ENCODE measurements at places on chromosomes 4 and X. TPM values are rescaled to one million over a fixed set of nuclear protein-coding genes. Genes with fewer than 3 reads are reported as not detected.

VCX gene
- not detected for total RNA-seq

SPANXB1 gene
- not detected for total RNA-seq

GABRB1 gene
- total RNA-seq: 5.8 TPM

XPNPEP2 gene
- total RNA-seq: not detected

SMS gene
- 221 TPM for total RNA-seq

SLC9B1 gene
- total RNA-seq: 4.9 TPM

ASMT gene
- not detected for total RNA-seq

MOB1B gene
- total RNA-seq: 11.3 TPM

PAGE4 gene
- total RNA-seq: not detected

NDP gene
- 15.3 TPM for total RNA-seq

PDGFC gene
- 15.6 TPM for total RNA-seq

MAGEC3 gene
- total RNA-seq: not detected

COL4A6 gene
- 4.4 TPM for total RNA-seq

RAB41 gene
- total RNA-seq: not detected

DCLK2 gene
- total RNA-seq: 3.8 TPM

C4orf36 gene
- total RNA-seq: 0.31 TPM

HPGD gene
- total RNA-seq: 0.50 TPM

AR gene
- total RNA-seq: 10.4 TPM

IL1RAPL2 gene
- not detected for total RNA-seq

CTAG1B gene
- not detected for total RNA-seq
